ENCODE measurements at places on chromosomes 16 and 17. TPM values are rescaled to one million over a fixed set of nuclear protein-coding genes. Genes with fewer than 3 reads are reported as not detected.

Gene GRB7
- total RNA-seq, result not detected

DNA sequence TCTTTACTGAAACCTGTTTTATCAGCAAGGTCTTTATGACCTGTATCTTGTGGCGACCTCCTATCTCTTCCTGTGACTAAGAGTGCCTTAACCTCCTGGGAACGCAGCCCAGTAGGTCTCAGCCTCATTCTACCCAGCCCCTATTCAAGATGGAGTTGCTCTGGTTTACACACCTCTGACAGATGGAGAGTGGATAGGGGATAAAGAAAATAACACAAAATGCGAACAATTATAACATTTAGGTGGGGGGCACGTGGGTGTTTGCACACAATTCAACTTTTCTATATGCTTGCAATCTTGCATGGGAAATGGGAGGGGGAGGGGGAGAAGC lies 83.3 kb downstream of the RMI2 start:
- H3K27me3 ChIP-seq, result no peaks in the 10 kb centered on the region
- no peaks in the 10 kb centered on the region for H3K4me1 ChIP-seq
- H3K4me3 ChIP-seq, result no peak overlapping the region
- no peaks in the 10 kb centered on the region for H3K36me3 ChIP-seq

DNA sequence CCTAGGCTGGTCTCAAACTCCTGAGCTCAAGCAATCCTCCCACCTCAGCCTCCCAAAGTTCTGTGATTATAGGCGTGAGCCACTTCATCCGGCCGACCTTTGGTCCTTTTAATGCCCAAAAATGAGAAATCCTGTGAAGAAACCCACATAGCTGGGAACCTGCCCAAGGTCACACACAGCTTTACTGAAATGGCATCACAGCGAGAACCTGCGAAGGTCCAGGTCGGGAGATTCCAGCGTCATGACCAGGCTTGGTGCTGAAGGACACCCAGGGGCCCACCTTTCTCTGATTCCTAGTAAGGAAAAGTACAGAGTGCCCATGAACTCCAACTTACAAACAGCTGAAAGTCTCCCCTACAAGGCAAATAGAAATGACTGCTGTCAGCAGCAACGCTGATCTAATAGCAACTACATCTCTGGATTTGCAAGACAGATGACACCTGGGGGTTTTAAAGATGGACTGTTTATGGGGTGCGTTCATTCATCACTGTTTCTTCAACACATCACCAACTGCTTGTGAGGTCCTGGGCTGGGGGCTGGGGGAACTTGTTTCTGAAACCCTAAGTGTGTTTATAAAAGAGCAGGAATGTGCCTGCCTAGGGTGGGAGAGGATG lies 24.5 kb upstream of the DNAH17 start:
- H3K27ac ChIP-seq, result no peak overlapping the region
- H3K27me3 ChIP-seq, result no peaks in the 10 kb centered on the region
- peaks cover 10% of the 10 kb centered on the region for H3K4me1 ChIP-seq
- no peaks in the 10 kb centered on the region for H3K36me3 ChIP-seq
- DNase-seq, result no peak

DNA sequence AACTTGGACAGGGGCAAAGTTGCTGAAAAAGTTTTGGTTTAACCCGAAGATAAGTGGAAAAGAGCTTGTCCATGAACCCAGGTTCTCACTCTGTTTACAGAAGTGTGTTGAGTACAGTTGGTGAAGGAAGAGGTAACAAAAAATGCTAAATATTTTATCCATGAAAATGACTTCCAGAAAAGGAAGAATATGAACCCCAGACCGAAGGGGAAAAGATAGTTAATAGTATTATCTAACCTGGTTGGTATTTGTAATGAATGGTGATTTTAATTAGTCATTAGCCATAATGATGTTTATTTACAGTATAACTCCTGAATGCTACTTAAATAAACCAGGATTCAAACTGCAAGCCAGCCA lies 574 bp upstream of the TMEM106A start:
- H3K4me1 ChIP-seq, result peaks cover 19% of the 10 kb centered on the region
- no peaks in the 10 kb centered on the region for H3K27me3 ChIP-seq
- peak overlapping the region; percentile 72 for H3K27ac ChIP-seq
- no peak for DNase-seq

DNA sequence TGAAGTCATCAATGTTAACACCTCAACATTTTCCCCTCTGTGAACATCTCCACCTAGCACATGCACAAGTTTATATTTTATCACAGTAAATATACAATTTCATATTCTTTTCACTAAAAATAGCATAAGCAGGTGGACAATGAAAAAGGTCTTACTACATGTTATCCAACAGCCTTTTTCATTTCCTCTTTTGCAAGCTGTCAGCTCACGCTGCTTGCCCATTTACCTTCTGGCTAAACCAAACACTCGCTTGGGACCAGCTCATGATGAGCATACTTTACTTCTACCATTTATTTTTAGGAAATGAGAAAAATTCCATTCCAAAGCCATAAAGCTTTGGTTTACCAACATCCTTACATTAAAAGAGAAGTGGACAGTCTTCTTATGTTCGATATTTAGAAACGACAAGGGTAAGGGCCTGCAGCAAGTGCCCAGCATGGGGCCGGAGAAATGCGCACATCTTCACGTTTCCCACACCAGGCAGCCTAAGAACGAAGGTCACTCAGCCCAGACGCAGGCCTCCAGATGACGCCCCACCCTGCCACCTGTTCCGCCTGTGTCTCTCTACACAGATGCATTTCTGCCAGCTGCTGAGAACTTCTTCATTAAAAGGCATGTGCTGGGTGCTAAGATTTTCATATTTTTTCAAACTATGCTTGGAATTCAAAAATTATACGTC lies 13.9 kb downstream of the SNN start:
- no peak overlapping the region for H3K4me3 ChIP-seq
- H3K27ac ChIP-seq, result peak overlapping the region; percentile 87
- peaks cover 69% of the 10 kb centered on the region for H3K36me3 ChIP-seq
- no peak for DNase-seq

Gene AATK
- not detected for total RNA-seq

GRCh38 chr16:83510906-83511305 lies 296.9 kb upstream of the HSBP1 start:
- no peaks in the 10 kb centered on the region for H3K36me3 ChIP-seq
- no peaks in the 10 kb centered on the region for H3K27me3 ChIP-seq
- H3K4me3 ChIP-seq, result no peak overlapping the region
- peaks cover 13% of the 10 kb centered on the region for H3K4me1 ChIP-seq

Gene CD300H
- not detected for total RNA-seq

Gene GAS7
- 2.6 TPM for total RNA-seq

Gene TMEM220
- 1.4 TPM for total RNA-seq

- no peak for DNase-seq
- H3K4me3 ChIP-seq, result no peak overlapping the region
- no peaks in the 10 kb centered on the region for H3K36me3 ChIP-seq
- no peak overlapping the region for H3K27ac ChIP-seq
- H3K27me3 ChIP-seq, result no peaks in the 10 kb centered on the region
Observed at GRCh38 chr17:41491476-41491875, 1.8 kb upstream of the KRT36 start.

DNA sequence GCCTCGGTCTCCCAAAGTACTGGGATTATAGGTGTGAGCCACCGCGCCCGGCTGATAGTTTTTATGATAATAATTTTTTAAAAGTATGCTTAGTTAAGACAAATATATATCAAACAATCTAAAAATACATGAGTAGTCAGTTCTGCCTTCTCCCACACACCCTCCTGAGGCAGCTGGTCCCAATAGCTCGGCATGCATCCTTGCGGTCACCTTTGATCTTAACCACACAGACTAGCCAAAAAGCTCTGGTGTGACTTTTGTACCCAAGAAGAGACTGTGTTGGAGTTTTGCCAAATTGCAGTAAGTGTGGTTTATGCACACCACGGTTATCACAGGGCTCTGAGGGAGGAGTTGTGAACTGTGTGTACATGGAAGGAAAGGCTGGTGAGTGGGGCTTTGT lies 25.6 kb downstream of the ATP6V0A1 start:
- no peak overlapping the region for H3K27ac ChIP-seq
- no peaks in the 10 kb centered on the region for H3K27me3 ChIP-seq
- DNase-seq, result no peak
- no peak overlapping the region for H3K4me3 ChIP-seq
- H3K36me3 ChIP-seq, result peaks cover 73% of the 10 kb centered on the region

Gene IRX5
- total RNA-seq, result 6.7 TPM

DNA sequence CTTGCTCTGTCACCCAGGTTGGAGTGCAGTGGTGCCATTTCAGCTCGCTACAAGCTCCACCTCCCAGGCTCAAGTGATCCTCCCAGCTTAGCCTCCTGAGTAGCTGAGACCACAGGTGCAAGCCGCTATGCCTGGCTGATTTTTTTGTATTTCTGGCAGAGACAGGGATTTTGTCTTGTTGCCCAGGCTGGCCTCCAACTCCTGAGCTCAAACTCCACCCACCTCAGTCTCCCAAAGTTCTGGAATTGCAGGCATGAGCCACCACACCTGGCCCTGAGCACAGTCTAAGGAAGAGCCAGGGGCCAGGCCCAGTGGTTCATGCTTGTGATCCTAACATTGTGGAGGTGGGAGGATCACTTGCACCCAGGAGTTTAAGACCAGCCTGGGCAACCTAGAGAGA lies 21.8 kb upstream of the BCO1 start:
- H3K27me3 ChIP-seq, result no peaks in the 10 kb centered on the region
- no peak overlapping the region for H3K27ac ChIP-seq
- no peak overlapping the region for H3K4me3 ChIP-seq
- H3K36me3 ChIP-seq, result no peaks in the 10 kb centered on the region

Gene TTLL6
- not detected for total RNA-seq

DNA sequence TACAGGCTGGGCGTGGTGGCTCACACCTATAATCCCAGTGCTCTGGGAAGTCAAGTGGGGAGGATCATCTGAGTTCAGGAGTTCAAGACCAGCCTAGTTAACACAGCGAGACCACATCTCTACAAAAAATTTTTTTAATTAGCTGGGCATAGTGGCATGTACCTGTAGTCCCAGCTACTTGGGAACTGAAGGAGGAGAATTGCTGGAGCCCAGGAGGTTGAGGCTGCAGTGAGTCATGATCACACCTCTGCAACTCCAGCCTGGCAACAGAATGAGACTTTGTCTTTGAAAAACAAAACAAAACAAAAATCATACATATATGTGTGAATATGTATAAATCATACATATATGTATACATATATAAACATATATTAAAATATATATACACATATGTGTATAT lies 54.1 kb upstream of the MARCHF10 start:
- H3K4me3 ChIP-seq, result no peak overlapping the region
- no peak overlapping the region for H3K27ac ChIP-seq
- no peak for DNase-seq
- no peaks in the 10 kb centered on the region for H3K4me1 ChIP-seq
- H3K36me3 ChIP-seq, result no peaks in the 10 kb centered on the region

- no peak for DNase-seq
- no peak overlapping the region for H3K4me3 ChIP-seq
- peaks cover 6% of the 10 kb centered on the region for H3K27me3 ChIP-seq
- H3K4me1 ChIP-seq, result 0 out of 2 replicates have a peak, but pooled peaks cover 5% of the 10 kb centered on the region
- H3K36me3 ChIP-seq, result no peaks in the 10 kb centered on the region
Observed at GRCh38 chr17:2718150-2718938, 6.8 kb upstream of the CLUH start.

All from SJSA1 (cell line).